ENCODE measurements at places on chromosomes 6 and 20.

DNA sequence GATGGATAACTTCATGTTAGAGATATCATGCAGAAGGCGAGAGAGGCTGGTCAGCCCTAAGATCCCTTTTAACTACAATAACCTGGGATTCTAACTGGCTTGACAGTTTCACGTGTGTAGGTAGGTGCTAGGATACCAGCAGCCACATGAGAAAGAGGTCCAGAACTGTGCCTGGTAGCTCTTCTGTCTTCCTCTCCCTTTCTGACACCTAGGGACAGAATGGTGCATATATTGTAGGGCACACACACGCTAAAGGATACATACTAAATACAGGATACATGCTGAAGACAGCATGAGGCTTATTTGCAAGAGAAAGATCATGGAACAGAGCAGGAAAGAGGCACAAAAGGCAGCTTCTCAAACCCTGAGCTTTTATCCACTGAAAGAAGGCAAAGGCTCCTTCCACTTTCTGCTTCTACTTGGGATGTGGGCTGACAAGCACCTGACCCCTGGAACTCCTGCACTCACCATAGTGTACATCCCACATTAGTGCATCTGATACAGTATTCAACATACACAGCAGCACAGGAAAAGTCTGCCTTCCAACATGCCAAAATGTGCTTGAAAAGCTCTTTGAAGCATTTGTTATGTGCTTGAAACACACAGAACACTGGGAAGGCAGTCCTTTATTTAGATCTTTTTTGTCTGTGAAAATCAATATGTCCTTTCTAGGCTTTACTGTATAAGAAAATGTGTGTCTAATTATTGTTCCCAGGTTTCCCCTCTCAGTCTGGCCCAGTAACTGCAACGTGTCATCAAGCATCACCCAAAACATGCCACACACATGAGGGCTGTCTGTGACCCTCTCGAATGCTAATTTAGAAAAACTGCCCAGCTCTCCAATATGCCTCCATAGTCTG lies 3.2 kb downstream of the SLC22A23 start:
- no peak for DNase-seq

DNA sequence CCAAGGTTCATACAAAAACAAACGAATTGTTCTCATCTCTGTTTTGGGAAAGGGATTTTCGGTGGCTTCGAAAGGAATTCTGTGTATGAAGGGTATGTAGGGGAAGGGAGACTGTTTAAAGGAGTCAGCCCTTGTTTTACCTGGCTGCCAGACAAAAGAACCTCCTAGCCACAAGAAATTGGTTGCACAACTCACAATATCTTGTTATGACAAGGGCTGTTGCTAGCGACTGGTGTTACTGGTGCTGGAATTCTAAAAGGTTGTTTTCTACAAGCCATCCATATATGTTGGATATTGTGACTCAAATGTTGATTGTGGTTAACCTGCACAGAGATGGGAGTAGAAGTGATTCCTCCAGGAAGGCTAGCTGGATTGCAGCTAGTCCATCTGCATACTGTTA lies 34.6 kb upstream of the CITED2 start:
- DNase-seq, result no peak

GRCh38 chr20:14478126-14478525 lies 140.7 kb upstream of the FLRT3 start:
- DNase-seq, result no peak

- no peak for DNase-seq
These were observed 76.3 kb downstream of the SYCP2L start for GRCh38 chr6:10963113-10963512.

GRCh38 chr6:2624177-2624576 lies 126.5 kb downstream of the MYLK4 start:
- no peak for DNase-seq

DNA sequence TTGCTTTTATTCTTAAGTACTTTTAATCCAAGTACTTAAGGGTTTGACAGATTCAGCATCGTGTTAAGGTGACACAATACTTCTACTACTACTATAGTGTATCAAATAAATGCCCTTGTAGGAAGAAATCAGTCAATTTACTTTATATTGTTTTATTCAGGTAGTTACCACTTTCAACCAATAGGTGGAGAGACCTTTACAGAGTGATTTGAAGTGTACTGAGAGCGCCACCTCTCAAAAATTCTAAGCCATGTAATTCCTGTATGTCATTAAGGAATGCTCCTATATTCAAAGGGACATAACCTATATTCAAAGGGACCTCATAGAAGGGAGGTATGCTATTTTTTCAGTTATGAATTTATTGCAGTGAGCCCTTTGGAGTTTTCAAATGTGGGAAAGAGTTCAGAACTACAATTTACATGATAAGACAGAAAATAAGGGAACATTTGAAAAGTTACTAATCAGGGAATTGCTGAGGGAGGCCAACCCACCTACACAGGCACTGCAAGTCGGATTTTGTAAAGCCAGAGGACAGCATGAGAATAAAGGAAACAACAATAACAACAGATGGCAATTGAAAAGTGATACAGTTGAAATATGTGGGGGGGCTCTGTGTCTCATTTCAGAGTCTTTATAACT lies 955.6 kb downstream of the TBC1D32 start:
- peak; percentile 39 for DNase-seq

- DNase-seq, result no peak
These were observed 15.4 kb downstream of the SRC start for GRCh38 chr20:37361336-37361735.

GRCh38 chr6:127710668-127711067 lies 133.7 kb downstream of the C6orf58 start:
- no peak for DNase-seq

GRCh38 chr6:170248861-170249600 lies 41.8 kb downstream of the DLL1 start:
- no peak for DNase-seq

- DNase-seq, result no peak
These were observed 868.9 kb downstream of the PHF3 start for GRCh38 chr6:64504503-64504902.

DNA sequence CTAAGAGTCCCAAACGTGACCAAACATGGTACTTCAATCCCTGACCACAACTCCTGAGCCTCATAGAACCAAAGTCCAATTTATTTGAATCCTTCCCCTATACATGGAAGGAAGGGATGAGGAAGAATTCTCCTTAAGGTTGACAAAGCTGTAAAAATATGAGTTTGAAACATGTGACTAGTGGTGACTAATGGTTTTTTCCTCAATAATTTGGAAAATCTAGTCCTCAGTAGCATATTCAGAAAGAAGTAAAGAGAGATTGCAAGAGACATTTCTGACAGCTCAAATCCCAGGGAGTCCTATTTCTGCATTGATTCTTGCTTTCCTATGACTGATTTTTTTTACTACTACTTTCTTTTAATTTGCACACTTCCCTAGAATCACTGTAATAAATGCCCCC lies 443.7 kb downstream of the FRK start:
- no peak for DNase-seq

- DNase-seq, result no peak
These were observed 295.4 kb downstream of the TFAP2C start for GRCh38 chr20:56924292-56925081.

DNA sequence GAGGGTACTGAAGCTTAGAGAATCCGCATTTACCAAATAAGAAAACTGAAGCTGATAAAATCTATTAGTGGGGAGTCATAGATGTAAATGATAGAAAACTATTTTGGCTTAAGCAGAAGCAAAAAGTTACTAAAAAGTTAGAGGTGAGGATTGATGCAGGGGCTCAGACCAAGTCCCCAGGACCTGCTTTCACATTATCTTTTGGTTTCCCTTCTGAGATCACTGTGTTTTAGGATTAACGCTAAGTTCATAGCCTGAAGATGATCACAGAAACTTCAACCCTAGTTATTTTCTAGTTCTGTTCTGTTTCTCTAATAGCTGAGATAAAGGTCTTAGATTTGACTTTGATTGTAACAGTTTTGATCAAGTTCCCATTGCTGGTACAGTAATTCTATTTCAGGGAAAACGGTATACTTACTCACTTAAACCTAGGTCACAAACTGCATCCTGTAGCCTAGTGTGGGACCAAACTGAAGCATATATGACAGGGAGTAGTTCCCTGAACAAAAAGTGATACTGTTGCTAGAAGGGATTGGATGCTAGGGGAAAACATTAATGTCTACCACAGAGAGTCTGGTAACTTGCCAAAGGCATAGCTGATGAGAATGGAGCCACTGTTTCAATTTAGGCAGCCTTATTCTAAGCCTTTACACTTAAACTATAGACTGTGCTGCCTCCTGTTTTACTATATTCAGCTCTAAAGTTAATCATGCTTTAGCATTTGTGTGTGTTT lies 13.1 kb downstream of the CYB5R4 start:
- DNase-seq, result no peak

DNA sequence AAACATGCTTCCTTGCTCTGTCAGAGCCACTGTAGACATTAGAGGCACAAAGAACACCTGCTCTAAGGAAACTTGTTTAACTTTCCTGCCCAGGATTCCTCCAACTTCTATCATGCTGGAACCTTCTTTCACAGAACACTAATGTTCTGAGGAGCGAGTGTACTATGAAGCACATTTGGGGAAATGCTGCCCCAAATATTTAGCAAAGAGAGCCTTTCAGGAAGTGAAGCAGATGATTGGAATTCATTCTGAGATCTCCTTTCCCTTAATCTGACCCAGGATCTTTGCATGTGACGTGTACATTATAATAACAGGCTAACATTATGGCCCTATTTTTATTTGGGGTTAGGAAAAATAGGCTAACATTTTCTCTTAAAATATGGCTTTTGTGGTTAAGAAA lies 21.0 kb upstream of the FYN start:
- no peak for DNase-seq

DNA sequence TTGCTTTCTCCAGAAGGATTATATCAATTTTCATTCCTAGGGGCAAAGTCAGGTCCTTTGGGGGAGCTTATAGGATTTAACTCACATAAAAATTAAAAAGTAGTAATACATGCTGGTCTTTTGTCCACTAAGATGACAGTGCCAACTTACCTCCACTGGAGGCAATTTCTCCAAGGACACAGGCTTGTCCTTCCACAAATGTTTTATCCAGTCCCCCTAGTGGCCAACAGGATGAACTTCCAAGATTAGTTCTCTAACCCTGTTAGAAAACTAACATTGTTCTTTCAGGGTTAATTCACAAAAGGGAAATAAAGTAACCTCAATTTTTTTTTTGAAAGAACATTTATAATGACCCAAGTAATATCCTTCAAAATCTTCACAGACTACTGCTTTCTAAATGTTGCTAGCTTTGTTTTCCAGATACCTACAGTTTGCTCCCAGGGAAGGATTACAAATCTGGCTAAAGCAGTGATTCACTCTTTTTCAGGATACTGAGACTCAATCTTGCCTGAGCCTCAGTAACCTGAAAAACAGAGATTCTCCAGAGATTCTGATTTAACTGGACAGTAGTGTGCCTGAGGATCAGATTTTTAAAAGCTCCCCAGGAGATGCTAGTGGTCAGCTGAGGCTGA lies 31.7 kb upstream of the UBR2 start:
- peak; percentile 68 for DNase-seq

DNA sequence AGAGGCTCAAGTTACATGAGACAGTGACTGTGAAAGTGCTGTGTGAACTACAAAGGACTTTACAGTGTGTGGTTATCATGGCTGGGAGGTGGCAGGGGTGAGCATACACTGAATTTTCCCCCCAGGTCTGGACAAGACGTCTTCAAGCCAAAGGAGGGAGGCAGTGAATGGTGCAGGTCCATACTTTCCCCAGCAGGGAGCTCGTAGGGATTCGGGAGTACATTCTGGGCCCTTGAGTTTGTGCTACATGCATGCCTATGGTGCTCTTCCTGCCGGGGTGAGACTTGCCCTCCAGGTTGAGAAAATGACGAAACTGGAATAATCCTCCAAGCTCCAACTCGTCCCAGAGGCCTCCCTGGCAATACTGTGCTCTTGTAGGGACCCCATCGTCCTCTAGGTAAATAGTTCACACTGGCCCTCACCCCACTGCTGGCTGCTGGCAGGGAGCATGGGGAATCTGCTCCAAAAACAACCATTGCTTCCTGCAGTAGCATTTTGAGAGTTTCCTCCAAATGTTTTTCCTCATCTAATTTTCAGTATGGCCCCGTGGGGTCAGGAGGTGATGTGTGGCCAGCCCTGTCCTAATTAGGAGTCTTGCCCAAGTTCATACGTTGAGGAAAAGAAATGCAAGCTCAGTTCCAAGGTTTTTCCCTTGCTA lies 57.6 kb downstream of the ZNF831 start:
- peak; percentile 28 for DNase-seq

DNA sequence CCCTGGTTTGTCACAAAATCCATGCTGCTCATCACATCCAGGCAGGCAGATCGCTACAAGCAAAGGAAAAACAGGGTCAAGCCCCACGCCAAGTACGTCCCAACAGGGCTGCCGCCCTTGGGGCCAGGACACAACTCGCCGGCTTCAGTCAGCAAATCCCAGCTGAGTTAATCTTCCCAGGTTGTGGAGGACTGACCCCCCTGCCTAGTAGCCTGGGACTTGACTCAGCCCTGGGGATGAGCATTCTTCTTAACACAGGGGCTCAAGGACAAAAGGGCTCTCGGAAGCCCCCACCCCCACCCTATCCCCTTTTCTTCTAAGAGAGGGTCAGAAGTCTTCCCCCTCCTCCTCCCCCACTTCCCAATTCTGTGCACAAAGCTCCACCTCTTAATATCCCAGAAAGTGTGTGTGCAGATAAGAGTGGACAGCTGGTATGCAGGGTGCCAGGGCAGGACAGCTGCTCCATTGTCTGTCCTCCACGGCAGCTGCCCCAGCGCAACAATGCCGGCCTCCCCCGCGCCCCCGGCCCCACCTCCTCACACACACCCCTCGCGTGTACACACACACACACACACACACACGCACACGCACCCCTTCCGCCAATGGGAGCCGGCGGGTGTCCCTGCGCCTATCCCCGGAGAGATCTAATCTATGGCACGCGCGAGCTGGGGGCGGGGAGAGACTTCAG lies 4.5 kb downstream of the DLL1 start:
- no peak for DNase-seq

DNA sequence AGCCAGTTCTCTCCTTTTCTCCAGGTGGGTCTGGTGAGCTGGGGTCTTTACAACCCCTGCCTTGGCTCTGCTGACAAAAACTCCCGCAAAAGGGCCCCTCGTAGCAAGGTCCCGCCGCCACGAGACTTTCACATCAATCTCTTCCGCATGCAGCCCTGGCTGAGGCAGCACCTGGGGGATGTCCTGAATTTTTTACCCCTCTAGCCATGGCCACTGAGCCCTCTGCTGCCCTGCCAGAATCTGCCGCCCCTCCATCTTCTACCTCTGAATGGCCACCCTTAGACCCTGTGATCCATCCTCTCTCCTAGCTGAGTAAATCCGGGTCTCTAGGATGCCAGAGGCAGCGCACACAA lies 765 bp upstream of the CFB start:
- DNase-seq, result no peak

DNA sequence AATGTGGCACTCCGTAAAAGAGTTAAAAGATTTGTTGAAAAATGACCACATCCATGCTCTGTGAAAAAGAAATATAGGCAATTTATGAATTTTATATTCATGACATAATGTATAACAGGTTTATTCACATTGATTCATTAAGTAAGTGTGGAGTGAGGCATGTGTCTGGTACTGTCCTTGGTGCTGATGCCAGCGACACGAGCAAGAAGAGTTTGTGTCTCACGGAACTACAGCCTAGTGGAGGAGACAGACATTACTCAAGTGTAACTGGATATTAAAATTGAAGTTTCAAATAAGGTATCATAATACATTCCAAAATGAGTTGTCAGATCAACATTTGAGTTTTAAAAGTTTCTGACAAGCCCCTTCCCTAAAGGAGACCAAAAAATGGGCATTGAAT lies 158.2 kb upstream of the PRND start:
- DNase-seq, result peak; percentile 22

GRCh38 chr6:99879431-99879830 lies 114.6 kb downstream of the MCHR2 start:
- DNase-seq, result no peak
